NCI-H446 (cell line): ENCODE measurements at places on chromosomes 4 and X.
A peak's percentile ranks its signal among the peaks of the same experiment; 100 is the strongest.

- DNase-seq: no peak
Observed at GRCh38 chr4:32340591-32340990, 1620.4 kb downstream of the PCDH7 start.

- no peak for DNase-seq
Observed at GRCh38 chr4:1250921-1251772, 2.2 kb upstream of the CTBP1 start.

DNA sequence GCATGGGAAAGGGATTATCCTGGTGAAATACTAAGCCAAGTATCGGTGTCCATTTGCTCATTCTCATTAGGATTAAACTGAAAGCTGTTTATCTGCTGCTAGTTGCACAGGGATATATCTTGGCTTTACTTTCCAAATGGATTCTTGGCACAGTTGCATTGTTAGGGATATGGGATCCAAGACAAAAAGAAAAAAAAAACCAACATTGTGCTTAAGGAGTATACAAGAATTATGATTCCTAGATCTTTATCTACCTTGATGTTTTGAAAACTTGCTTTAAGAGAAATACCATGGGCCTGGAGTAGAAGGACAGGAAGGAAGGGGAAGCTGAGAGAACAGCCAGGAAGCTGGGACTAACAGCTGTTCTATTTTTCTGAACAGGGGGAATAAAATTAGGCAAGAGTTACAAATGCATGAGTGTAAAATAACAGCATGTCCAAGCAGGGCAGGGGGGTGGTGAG lies 107.6 kb downstream of the ATXN3L start:
- DNase-seq: peak; percentile 38

DNA sequence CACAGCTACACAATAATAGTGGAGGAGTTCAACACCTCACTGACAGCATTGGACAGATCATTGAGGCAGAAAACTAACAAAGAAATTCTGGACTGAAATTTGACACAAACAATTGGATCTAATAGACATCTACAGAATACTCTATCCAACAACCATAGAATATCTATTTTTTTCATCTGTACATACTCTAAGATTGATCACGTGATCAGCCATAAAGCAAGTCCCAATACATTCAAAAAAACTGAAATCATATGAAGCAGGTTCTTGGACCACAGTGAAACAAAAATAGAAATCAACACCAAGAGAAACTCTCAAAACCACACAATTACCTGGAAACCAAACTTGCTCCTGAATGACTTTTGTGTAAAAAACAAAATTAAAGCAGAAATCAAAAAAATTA lies 12.2 kb upstream of the IDS start:
- DNase-seq: no peak

DNA sequence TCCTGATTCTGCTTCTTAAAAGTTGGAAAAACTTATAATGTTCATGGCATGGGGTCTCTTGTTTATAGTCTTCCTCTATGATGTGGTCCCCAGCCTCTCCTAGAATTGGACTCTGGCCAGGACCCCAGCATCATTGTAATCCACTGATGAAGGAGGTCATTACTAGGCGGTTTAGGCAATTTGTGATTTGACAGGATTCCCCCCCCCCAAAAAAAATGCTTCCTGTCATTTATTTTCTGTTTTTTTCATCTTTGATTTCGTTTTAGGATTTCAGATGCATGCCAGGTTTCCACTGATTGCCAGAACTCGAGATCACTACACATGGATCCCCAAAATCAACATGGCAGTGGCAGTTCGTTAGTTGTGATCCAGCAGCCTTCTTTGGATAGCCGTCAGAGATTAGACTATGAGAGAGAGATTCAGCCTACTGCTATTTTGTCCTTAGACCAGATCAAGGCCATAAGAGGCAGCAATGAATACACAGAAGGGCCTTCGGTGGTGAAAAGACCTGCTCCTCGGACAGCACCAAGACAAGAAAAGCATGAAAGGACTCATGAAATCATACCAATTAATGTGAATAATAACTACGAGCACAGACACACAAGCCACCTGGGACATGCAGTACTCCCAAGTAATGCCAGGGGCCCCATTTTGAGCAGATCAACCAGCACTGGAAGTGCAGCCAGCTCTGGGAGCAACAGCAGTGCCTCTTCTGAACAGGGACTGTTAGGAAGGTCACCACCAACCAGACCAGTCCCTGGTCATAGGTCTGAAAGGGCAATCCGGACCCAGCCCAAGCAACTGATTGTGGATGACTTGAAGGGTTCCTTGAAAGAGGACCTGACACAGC lies 4.9 kb downstream of the SPRY1 start:
- no peak for DNase-seq

DNA sequence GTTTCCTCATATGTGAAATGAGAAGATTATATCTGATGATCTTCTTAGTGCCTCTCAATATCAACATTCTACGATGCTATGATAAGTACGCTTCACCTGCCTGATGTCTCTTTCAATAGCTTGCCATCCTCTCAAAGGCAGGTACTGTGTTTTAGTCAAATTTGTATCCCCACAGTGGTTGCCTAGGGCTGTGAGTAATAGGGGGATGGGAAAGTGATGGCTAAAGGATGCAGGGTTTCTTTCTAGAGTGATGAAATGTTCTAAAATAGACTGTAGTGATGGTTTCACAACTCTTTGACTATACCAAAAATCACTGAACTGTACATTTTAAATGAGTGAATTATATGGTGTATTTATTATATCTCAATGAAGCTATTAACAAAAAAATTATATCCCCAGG lies 142.8 kb downstream of the HS6ST2 start:
- DNase-seq: no peak

DNA sequence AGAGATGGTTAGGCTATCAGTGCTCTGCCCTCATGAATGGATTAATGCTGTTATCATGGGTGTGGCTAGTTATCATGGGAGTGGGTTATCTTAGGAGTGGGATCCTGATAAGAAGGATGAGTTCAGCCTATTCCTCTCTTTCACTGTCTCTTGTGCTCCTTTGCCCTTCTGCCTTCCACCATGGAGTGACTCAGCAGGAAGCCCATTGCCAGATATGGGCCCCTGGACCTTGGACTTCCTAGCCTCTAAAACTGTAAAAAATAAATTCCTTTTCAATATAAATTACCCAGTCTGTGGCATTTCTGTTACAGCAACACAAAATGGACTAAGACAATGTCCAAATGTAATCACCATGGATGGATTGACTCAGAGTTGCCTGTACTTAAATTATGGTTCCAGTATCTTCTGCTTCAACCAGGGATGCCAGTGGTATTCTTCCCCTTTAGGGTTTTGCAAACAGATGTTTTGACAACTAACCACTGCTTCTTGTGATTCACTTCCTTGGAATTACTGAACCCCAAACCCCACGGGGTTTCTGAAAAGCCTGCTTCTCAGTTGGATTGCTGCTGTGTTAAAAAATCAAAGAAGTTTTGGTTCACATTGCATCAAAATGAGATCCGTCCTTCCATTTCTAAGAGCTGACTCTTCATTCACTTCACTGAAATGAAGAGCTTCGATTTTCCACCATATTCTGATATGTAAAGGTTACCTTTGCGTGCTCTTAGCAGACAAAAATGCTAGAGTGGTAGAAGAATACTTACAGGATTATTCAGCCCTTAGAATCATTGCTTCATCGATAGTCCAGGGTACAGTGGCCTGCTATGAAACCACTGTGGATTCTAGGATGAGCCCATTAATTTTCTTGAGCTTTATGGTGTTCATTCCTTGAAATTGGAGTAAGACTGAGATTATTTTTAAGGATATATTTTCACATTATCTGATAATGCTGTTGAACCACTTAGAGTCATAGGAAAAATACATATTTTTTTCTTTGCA lies 107.7 kb downstream of the FRMPD4 start:
- DNase-seq: no peak

GRCh38 chr4:7761312-7761711 lies 178.3 kb downstream of the AFAP1 start:
- no peak for DNase-seq

DNA sequence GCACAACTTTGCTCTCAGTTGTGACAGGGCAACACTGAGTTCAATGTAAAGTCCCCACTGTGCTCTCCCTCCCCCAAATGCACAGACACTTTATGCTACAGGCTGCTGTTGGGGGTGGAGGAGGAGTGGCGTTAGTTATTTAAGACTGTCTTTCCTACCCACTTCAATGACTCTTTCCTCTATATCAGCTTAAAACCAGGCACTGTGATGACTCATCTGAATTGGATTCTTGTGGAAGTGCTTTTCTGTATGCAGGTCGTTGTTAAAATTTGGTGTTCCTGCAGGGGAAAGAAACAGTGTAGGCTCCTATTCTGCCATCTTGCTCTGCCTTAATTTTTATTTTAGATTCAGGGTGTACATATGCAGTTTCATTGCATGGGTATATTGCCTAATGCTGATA lies 1157.2 kb upstream of the ADGRL3 start:
- no peak for DNase-seq

GRCh38 chrX:123830309-123830708 lies 29.5 kb upstream of the XIAP start:
- no peak for DNase-seq

DNA sequence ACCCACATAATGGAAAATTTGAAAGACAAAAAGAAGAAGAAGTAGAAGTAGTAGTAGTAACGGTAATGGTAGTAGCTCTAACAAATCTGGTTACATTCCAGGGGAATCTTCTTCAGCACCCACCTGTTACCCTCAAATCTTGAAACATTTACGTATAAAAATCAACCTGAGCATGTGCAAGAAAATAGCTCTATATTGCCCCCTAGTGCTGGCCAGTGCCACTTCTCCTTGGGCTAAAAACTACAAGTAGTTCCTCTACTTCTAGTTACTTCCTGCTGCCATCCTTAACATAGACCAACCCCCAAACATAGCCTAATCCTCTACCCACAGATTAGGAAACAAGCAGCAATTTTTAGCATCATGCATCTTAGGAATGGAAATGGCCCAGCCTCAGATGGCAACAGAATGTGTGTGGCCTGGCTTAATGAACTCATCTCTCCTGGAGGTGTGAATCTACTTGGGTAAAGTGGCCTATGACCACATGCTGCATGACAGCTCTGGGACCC lies 3.1 kb downstream of the PDGFC start:
- DNase-seq: peak; percentile 83

DNA sequence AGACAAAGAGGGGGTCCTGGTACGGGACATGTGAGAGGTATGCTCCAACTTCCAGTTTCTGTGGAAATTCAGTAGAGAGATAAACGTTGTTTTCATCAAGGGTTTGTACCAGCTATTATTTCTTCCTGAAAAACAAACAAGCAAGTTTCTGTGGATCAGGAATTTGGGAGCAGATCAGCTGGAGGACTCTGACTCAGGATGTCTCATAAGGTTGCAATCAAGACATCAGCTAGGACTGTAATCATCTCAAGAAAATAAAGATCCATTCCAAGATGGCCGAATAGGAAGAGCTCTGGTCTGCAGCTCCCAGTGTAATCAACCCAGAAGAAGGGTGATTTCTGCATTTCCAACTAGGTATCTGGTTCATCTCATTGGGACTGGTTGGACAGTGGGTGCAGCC lies 23.5 kb upstream of the NFKB1 start:
- DNase-seq: no peak

- DNase-seq: no peak
Observed at GRCh38 chrX:138710866-138711341, 613 bp downstream of the FGF13 start.

DNA sequence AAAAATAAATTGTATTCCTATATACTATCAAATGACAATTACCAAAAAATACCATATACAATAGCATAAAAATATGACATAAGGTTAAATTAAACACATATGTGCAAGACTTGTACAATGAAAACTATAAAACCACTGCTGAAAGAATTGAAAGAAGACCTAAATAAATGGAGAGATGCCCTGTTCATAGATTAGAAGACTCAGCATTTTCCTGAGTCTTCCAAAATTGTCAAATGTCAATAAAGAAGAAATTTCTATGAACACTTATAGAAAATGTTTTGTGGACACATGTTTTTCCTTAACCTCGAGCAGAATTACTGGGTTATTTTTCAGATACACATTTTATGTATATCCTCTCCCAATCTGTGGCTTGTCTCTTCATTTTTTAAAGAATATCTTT lies 103.1 kb upstream of the DCLK2 start:
- no peak for DNase-seq

- DNase-seq: no peak
Observed at GRCh38 chrX:73455171-73455570, 8.3 kb downstream of the CDX4 start.

DNA sequence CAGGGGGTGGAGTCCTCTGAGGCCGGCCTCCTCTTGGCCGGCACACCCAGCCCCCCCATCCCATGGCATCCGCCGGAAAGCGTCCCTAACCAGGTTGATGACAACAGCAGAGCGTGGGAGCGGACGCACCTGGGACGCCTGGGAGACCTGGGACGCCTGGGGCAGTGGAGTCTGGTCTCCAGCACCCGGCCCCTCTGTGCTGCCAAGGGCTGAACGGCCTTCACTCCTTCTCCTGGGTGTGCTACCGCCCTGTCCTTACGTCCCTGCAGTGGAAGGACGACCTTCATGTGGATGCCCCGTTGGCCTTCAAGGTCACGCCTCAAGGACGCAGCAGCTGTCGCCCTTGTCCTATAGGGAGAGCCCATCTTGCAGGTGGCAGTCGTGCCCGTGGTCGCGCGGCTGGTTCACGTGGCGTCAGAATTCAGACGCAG lies 26.9 kb downstream of the NKX1-1 start:
- no peak for DNase-seq

GRCh38 chr4:182494103-182494502 lies 250.9 kb downstream of the TENM3 start:
- DNase-seq: no peak

DNA sequence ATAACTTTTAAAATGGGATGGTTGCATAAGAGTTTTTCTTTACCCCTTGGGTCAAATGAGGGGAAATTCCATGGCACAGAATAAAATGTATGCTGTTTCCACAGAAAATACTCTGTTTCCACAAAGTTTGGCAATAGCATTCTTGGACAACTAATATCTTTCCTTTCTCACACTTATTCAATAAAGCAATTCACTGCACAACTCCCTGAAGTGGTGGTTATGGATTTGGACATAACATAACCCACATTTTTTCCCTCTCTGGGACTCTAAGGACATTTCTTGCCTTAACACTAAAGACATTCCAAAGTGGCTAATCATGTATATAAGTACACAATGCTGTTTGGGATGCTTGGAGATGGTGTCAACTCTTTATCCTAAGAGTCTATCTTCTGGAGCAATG lies 51.7 kb upstream of the GPM6B start:
- no peak for DNase-seq

DNA sequence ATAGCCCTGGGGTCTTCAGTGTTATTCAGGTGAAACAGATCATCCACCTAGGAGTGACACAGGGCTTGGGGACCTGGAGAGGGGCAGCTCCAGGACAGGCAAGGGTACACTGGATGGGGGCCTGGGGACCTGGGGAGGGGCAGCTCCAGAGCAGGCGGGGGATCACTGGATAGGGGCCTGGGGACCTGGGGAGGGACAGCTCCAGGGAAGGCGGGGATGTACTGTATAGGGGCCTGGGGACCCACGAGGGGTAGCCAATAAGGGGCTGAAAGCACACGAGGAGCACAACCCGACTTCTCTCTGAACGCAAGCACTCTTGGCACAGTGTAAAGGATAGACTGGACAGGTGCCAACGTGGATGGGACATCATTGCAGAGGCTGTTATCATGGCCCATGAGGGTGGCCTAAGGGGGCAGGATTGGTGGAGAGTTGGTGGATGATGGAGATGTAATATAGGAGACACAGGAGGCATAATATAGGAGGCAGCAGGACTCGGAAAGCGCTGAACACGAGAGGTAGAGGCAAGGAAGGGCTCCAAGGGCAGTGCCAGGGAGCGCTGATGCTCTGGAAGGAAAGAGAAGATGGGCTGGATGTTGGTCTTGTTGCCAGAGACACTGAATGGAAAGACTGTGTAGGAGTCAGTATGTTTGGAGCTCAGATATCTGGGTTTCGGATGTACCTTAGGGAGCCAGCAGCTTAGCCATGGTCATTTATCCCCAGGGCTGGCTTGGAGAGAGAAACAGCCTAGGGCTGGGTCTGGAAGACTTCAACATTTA lies 37.9 kb upstream of the FGFBP2 start:
- DNase-seq: peak; percentile 29
